ENCODE measurements at places on chromosomes 13 and 19.

- DNase-seq, result peak; percentile 7
Observed at GRCh38 chr13:34943436-34944273, 1.6 kb downstream of the NBEA start.

DNA sequence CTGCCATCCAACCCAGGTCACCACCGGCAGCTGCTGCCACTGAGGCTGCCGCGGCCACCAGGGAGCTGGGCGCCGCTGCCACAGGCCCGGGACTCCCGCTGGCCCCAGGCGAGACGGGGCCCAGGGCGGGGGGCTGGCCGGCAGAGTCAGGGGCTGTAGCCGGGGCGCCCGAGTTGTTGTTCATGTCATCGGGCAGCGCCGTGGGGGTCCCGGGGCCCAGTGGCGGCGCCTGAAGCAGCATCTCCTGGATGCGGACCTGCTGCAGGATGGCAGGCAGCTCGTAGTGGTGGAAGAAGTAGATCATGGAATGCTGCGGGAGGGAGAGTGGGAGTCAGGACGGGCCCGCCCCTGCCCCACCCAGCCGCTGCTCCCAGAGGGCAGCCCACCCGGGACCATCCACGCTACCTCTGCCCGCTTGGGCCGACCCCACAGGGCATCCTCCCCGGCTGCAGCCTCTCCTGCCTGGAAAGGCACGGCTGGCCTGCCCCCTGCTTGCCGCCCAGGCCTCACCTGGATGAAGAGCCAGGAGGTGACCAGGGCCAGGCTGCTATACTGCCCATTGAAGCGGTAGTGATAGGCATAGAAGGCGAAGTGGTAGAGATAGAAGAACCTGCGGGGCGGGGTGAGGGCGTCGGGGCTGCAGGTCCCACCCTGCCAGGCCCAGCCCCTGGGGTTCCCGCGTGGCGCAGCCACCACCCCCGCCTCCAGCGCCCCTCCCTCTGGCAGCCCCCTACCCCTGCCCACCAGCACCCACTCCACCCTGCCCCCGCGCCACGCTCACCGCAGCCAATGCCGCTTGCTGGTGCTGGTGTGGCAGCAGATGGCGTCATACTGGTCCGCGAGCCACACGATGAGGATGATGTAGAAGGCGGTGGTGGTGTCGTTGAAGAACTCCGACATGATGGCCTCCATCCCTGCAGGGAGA is 10.1 kb downstream of the TMEM259 start:
- DNase-seq, result no peak

DNA sequence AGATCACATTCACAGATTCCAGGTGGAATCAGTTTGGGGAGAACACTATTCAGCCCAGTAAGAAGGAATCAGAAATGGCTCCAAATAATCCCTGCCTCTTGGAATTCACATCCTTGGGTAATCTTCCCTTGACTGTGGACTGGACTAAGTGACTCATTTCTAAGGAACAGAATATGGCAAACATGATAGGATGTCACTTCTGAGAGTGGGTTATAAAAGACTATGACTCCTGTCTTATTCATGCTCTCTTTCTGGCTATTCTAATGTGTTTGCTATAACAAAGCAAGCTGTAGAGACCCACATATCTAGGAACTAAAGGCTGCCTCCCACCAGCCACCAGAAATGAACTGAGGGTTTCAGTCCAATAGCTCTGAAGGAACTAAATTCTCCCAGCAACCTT is 37.8 kb downstream of the MBD3L2B start:
- no peak for DNase-seq

DNA sequence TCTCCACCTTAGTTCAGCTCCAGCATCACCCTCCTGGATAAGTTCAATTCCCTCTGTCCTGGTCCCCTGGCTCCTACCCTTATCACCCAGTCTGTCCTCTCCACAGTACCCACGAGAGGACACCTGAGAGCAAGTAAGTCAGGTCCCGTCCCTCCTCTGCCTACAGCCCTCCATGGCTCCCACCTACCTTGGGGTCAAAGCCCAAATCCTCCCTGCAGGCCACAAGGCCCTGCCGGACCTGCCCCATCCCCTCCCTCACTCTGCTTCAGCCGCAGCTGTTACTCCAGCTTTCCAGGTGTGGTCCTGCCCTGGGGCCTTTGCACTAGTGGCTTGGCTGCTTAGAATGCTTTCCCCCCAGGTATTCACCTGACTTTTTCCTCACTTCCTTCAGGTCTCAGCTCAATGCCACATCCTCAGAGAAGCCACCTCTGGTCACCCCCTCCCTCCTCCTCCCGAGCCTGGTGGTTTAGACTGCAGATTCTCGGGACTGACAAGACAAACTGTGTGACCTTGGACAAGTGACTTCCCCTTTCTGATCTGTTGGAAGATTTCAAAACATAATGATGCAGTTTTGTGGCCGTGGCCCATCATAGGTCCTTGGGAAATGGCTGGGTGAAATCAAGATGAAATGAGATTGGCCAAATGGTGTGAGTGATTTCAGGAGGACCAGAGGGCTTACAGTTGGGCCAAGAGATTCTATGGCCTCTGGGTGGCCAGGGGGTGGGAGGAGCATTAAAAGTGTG is 3.6 kb downstream of the TUBB4A start:
- DNase-seq, result no peak

DNA sequence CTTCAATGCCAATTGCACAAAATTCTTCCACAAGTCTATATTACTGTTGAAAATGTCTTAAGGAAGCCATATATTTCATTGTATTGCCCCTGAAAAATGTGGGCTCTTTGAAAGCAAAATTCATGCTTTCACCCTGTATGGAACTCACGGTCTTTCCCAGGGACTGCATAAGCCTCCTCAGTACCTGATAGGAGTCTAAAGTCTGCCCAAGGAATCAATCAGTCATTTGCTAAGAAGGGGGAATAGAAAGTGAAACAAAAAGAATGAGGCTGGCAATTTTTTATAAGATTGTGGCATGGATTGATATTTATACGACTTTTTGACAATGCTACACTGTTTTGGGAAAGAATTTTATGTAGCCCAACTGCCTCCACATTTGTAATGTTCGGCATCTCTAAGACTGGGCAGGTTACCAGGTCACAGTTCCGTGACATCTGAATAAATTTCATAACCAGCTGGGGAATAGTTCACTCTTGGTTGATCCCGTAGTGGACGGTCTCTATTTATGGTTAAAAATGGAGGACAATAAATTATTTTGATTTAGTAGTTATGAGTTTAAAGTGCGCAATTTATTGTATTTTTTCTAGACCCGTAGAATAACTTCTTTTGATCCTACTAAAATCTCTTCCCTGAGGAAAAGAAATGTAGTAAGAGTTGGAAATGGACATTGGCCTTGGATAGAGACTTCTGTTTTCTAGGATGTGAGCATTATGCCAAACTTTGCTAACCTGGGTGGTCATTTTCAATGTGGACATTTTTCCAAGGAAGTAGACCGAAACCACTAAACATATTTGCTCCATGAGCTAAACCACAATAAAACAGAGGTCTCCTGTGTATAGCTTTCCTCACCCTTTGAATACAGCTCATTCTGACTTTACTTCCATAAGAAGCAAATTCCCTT is 1585.4 kb downstream of the EFNB2 start:
- DNase-seq, result no peak

DNA sequence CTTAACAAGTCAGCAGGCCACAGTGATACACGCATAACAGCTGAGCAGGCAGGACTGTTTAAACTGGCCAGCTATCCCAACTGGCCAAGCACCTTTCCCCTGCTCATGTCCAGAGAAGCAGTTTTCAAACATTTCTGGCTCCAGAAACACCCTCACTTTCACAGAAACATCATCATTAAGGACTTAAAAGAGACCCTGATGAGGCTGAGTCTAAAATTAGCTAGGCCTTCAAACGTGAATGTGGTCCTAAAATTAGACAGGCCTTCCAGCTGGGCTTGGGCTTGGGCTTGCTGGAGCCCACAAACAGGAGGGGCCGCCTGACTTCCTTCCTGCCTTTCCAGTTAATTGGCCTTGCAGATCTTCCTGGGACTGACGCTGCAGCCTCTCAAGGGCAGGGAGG is 334.2 kb downstream of the DNAJC15 start:
- no peak for DNase-seq

DNA sequence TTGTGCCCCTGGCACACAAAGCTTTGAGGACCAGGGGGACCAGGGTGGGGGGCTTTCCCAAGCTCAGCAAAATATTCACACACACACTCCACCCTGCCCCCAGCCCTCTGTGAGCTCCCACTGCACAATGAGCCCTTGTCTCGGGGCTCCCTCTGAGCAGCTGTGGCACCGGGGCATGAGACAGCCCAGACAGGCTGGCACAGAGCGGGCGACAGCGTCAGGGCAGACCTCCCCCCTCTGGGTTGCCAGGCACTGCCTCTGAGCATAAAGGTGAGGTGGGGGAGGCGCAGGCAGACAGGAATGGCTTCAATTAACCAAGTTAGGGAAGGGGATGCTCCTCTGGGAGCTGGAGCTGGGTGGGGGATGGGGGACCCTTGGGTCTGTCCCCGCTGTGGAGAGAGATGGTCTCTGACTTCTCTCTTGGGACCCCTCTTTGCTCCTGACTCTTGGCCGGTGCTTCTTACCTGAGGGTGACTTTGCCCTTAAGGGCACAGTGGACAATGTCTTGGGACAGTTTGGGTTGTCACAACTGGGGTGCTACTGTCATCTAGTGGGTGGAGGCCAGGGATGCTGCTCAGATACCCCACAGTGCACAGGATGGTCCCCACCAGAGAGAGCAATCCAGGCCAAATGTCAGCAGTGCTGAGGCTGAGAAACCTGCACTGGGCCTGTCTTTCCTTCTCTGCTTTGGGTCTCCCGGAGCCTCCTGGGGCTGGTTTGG is 30.3 kb downstream of the LYL1 start:
- no peak for DNase-seq

GRCh38 chr13:42272115-42272803 is at the start of gene AKAP11:
Gene AKAP11 (plus strand): TSS chr13:42272152. CDS start chr13:42286349, 14,197 bp downstream.
- DNase-seq, result no peak

DNA sequence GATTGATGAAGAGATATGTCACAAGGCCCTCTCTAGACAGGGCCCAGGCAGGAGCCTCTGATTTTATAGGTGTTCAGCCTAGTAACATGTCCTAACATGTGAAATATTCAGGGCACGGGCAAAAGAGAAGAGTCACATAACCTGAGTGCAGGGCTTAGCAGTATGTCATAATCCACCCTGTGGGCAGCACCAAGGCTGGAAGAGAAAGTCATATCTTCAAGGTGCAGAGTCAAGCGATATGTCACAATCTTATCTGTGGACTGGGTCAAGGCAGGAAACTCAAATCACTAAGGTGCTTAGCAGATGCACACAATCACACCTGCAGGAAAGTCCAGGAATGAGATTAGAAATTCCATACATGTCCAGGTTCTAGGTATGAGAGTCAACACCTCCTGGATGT is 51.5 kb upstream of the ZNF728 start:
- no peak for DNase-seq
